ENCODE measurements at places on chromosomes 1 and 21. TPM values are rescaled to one million over a fixed set of nuclear protein-coding genes. Genes with fewer than 3 reads are reported as not detected.

The ZDHHC18 gene
- 14.4 TPM for total RNA-seq

The ECM1 gene
- total RNA-seq = 46.8 TPM

DNA sequence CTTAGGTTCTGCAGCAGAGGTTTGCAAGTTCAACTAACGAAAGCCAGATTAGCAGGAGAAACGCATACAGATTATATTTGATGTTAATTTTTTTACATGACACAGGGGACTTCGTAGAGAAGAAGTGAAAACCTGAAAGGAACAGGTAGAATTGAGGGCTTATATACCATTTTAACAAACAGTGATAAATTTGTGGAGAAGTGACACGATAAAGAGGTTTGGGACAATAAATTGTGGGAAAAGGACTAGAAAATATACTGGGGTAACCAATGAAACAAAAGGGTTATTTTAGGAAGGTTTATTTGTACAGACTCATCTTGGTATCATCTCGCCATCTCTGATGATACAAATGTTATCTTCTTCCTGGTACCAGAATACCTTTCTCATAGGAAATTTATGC is 452.9 kb downstream of the SETD4 start:
- no peak for DNase-seq

The S100B gene
- total RNA-seq = 7.1 TPM

DNA sequence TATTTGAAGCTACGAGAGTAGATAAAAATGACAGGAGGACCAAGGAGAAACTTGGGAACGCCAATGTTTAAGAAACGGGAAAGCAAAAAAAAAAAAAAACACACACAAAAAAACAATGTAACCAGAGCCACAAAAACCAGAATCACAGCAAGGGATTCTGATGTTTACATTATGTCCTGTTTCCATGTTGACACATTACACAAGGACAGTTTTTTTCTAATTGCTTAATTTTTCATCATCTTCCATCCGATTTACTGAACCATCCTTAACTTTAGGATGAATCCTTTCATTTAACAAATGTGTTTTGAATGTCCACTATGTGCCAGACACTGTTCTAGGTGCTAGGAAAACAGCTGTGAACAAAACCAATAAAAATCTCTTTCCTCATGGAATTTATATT is 1.4 kb upstream of the BCL10 start:
- no peak for DNase-seq

The HORMAD1 gene
- 0.60 TPM for total RNA-seq

GRCh38 chr1:109091078-109091838 is 694 bp downstream of the TMEM167B start:
- DNase-seq = no peak

- no peak for DNase-seq
Observed at GRCh38 chr1:247102381-247102780, 1.8 kb downstream of the ZNF669 start.

GRCh38 chr1:163538667-163539066 is 216.9 kb downstream of the NUF2 start:
- no peak for DNase-seq

The GOLT1A gene
- not detected for total RNA-seq

The ASTN1 gene
- total RNA-seq = 0.12 TPM

The DCLRE1B gene
- 2.6 TPM for total RNA-seq

The NTMT2 gene
- total RNA-seq = 1.3 TPM

DNA sequence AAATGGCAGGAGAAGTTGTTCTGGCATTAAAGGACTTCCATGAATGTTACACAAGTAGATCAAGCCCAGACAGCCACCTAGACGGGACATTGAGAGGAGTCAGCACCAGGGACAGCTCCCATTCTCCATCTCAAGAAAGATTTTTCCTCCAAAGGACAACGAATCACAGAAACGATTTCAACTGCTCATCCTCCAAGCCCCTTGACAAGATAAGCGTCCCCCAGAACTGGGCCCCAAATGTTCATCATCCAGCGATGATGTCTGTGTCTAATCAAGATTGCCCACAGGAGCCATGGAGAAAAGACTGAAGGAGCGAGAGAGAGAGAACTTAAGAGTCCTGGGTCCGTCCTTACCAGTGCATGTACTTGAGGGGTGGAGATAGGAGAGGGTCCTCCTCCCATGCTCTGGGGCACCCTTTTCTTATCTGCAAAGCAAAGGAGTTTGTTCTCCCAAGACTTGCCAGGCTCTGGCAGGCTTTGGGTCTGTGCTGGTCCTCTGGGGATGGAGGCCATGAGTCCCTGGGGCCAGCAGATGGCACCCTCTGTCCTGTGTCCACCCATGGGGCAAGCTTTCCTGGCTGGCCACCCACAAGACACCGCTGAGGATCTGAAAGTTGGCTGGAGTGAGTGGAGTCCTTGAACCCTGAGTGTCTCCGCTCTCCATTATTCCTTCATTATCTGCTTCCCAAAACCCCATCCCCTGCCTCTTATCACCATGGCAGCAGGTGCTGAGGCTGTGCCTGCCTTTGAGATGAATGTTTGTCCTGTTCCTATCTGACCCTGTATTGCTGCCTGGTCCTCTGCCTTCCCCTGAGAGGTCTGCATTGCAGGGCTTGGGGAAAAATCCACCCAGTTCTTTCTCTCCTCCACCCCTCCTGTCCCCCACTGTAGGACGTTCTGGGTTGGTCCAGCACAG is 164.6 kb downstream of the ACTL8 start:
- DNase-seq = no peak

DNA sequence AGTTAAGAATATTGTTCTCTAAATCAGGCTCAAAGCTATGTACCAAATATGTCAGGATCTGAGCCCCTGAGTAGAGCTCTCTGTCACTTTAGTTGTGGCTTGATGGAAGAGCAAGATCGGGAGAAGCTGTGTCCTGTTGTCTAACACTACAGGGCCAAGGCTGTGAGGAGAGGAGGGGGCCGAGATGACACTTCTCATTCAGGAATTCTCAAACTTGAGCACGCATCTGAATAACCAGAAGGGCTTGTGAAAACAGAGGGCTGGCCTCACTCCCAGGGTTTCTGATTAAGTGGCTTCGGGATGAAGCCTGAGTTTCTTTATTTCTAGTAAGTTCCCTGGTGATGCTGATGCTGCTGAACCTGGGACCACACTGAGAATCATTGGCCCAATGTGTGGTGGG is 209.2 kb upstream of the DAB1 start:
- DNase-seq = no peak

The C1orf50 gene
- total RNA-seq = 7.8 TPM

DNA sequence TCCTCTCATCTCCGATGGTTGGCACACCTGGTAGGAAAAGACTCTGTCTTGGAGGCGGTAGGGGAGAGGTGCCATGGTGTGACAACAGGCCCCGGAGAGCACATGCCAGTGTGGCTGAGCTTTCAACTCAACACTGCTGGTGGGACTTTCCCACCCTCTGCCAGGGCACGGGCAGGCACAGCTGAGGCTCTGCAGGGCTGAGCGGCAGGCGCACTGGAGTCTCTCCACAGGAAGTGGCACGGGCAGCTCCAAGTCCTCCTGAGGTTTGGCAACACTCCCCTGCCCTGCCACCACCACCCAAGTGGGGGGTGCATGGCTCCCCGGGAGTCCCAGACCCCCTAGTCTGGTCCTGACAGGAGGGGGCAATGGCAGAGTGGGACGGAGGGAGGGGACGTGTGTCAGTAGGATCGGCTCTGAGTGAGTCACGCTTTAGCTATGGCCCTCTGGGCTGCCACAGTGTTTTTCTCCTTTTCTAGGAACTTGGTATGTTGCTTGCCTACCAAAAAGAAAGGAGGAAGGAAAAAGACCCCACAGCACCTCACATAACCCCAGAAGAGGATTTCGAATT is 27.3 kb upstream of the EVA1B start:
- no peak for DNase-seq

- DNase-seq = peak; percentile 97
Observed at GRCh38 chr1:214602764-214603657, at the start of gene CENPF. TSS of gene CENPF (plus strand) at chr1:214603195. CDS start at chr1:214613755, 10,560 bp downstream.

DNA sequence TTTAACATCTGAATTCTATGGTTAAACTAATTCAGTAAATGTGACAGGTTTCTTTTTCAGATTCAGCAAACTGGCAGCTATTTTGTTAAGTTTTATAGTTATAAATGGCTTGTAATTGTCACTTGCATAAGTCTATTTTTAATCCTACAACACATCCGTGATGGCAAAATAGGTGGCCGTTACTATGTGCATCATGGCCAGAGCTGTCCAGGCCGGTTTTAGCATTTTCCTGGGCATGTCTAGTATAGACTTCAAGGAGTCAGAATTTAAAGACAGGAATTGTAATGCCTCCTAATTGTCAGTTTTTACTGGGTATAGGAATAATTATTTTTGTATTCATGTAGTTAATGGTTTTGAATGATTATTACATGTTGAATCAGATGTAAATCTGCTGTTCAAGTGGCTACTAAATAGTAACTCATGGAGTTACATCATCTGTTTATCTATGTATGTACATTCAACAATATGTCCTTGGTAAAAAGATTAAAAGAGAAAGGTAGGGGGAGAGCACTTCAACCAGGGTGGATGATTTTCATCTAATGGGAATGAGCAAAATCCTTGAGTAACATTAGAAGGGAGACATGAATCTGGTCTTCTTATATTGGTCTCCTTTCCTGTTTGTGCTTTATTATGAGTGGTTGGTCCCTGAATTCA is 3.2 kb upstream of the B3GALT2 start:
- no peak for DNase-seq

The OR2C3 gene
- 0.03 TPM for total RNA-seq

GRCh38 chr1:69527273-69527672 is 40.4 kb upstream of the LRRC7 start:
- DNase-seq = no peak

- no peak for DNase-seq
Observed at GRCh38 chr1:214505134-214505533, 46.3 kb downstream of the PTPN14 start.

The KDF1 gene
- 1.2 TPM for total RNA-seq

DNA sequence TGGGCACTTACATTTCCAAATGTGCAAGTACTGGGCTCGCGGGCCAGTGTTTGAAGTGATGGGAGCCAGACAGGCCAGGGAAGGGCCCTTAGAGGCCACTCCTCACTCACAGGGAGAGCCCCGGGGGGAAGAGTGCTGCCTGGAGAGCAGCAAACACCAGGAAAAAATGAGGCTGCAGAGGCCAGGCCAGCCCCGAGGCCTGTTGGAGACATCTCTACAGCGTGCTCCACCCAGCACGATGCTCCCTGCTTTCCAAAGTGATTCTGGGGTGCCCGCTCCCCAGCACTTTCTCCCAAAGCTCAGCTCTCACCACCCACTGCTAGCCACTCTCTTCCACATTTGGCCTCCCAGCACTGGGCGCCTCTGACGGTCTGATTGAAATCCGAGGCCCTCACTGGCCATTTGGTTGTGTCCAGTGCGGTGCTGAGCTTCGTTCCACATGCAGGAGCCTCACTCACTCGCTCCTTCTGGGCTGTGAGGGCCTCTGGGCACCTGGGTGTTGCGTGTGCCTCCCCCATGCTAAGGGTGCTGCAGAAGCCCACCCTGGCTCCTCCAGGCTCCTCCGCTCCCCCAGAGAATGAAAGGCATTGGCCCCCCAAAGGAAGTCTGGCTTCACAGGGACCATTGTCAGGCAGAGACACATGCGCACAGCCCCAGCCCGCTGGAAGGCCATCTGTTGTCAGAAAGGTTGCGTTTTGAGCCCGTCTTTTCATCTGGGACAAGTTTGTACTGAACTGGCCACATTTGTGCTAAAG is 385.4 kb upstream of the VAMP3 start:
- DNase-seq = no peak

The SLFNL1 gene
- 0.28 TPM for total RNA-seq

DNA sequence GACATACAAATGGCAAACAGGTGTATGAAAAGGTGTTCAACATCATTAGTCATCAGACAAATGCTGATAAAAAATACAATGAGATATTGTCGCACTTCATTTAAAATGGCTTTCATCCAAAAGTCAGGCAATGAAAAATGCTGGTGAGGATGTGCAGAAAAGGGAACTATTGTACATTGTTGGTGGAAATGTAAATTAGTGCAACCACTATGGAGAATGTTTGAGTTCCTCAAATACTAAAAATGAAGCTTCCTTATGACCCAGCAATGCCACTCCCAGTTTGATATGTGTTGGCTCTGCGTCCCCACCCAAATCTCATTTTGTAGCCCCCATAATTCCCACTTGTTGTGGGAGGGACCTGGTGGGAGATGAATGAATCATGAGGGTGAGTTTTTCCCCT is 309.7 kb upstream of the ZRANB2 start:
- DNase-seq = no peak

GRCh38 chr1:151210830-151211229 is 12.5 kb downstream of the PIP5K1A start:
- no peak for DNase-seq

The PCNX2 gene
- total RNA-seq = 3.1 TPM

The HHIPL2 gene
- not detected for total RNA-seq

GRCh38 chr1:207964195-207964966 is 53.5 kb upstream of the CD34 start:
- peak; percentile 52 for DNase-seq

DNA sequence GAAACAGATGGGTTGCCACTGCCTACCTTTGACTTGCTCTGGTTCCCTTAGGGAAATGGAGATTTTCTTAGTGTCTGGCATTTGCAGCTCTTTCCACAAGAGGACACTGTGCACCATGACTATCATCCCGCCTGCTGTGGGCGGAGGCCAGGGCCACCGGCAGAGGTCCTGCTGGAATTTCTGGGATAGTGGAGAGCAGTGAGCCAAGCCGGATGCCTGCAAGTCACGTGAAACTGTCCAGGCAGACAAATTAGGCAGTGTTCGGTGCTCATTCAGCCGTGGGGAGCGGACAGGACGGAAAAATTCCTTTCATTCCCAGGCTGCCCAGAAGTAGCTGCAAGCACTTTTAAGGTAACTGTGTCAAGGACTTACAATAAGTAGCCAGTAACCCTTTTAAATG is 43.4 kb downstream of the IGSF5 start:
- DNase-seq = peak; percentile 80

DNA sequence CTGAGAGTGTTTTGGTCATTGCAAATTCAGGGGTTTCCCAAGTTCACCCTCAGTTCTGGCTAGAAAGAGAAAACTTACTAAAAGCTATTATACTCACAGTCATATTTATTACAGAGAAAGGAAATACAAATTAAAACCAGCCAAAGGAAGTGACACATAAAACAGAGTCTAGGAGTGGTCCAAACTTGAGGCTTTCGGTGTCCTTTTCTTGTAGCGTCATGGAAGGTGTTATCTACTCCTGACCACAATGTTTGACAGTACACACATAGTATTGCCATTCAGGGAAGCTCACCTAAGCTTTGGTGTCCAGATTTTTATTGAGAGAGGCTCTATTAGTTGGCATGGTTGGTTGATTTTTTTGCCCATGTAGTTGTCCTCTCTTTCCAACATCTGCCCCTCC is 59.0 kb downstream of the SLC35A3 start:
- no peak for DNase-seq

DNA sequence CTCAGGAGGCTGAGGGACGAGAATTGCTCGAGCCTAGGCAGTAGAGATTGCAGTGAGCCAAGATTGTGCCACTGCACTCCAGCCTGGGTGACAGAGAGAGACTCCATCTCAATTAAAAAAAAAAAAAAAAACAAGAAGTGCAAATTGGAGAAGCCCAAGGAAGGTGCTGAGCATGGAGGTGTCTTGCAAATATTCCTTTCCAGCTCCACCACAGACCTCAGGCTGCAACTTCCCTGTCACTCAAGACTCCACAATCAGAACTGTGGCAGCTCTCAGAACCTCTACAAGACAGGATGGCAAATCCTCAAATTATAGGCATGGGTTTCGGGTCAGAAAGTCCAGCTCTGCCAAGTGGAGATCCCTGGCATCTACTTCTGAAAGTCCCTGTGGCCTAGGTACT is 104.4 kb upstream of the TIAM1 start:
- DNase-seq = no peak

The C1orf56 gene
- total RNA-seq = 7.0 TPM

The SPRR1A gene
- not detected for total RNA-seq

Measured in right cardiac atrium (tissue), 5 donors.